ENCODE measurements at places on chromosomes 1 and 21.

DNA sequence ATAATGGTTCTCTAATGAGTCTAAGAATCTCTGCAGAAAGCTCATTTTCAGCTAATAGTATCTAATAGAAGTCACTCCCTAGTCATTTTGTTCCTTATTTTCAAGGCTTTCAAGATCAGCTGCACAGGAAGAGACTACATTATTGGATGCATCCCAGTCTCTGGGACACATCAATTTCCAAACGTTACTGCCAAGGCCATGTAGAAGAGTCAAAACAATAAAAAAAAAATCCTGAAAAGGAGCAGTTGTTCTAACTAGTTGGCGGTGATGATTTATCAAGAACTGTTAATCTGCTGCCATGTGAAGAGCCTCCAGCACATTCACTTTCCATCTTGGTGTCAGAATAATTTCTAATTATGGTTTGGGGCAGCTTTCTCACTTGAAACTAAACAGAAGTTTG, 5.7 kb downstream of the DDAH1 start:
- DNase-seq = no peak

GRCh38 chr1:62384276-62385005, 52.4 kb upstream of the USP1 start:
- no peak for DNase-seq

- DNase-seq = no peak
Measured at GRCh38 chr1:167149793-167150491, 56.1 kb downstream of the STYXL2 start.

GRCh38 chr1:100631015-100631551, 88.5 kb upstream of the VCAM1 start:
- no peak for DNase-seq

GRCh38 chr1:154406572-154406879, 1.4 kb downstream of the IL6R start:
- peak; percentile 26 for DNase-seq

DNA sequence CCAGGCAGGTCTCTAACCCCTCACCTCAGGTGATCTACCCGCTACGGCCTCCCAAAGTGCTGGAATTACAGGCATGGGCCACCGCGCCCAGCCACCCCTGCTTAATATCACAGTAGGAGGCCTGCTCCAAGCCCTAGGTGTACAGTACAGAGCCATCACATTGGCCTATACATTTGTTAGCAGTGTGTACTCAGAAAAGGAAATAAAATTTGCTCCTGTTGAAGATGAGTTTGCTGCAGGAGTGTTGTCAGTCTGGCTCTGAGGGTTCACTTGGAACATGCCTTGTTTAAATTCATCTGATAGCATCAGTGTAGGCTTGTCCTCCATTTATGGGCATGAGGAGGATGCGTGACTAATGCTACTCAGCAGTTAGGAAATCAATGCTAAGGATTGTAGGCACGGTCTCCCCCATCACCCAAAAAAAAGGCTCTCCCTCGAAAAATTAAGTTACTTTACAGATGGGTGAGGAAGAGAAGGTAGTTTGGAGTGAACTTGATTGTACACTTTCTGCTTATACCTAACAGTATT, 4.6 kb upstream of the ENAH start:
- no peak for DNase-seq

DNA sequence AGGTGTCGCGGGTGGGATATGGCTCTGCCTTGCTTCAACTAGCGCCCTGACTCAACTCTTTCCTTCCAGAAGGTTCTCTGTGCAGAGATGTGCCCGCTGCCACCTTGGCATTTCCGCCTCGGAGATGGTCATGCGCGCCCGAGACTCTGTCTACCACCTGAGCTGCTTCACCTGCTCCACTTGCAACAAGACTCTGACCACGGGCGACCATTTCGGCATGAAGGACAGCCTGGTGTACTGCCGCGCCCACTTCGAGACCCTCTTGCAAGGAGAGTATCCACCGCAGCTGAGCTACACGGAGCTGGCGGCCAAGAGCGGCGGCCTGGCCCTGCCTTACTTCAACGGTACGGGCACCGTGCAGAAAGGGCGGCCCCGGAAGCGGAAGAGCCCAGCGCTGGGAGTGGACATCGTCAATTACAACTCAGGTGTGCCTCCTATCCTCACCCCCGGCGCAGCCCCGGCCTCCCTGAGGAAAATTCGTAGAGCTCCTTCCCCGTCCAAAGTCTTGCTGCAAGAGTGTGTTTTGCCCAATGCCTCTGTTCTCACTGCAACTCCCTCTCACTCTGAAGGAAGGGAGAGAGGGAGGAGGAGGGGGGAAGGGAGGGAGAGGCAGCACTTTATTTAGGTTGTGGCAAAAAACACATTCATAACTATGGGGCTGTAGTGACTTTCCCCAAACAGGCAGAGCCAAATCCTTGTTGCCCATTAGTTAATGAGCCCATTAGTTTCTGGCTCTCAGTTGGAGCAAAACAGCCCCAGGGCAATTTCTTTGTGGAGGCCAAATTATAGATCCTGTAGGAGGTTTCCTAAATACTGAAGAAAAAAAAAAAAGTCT, 4.3 kb downstream of the LHX9 start:
- no peak for DNase-seq

DNA sequence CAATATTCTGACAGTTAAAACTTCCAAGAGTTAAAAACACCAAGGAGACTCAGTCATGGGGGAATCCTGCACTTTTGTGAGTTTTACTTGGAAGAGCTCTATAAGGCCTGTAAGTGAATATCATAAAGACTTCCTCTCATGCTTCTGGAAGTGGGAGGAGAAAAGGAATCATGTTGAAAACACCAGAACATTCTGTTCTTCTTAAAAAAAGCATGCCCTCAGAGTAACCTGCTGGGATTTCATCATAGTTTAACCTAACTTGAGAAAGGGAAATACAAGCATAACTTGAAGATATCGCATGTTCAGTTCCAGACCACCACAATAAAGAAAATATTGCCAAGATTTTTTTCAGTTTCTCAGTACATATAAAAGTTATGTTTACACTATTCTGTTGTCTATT, 51.9 kb downstream of the COL11A1 start:
- DNase-seq = no peak

GRCh38 chr1:181423301-181423918, 59.9 kb upstream of the CACNA1E start:
- DNase-seq = peak; percentile 73

GRCh38 chr1:42144711-42145388, 8.4 kb upstream of the GUCA2B start:
- DNase-seq = no peak

DNA sequence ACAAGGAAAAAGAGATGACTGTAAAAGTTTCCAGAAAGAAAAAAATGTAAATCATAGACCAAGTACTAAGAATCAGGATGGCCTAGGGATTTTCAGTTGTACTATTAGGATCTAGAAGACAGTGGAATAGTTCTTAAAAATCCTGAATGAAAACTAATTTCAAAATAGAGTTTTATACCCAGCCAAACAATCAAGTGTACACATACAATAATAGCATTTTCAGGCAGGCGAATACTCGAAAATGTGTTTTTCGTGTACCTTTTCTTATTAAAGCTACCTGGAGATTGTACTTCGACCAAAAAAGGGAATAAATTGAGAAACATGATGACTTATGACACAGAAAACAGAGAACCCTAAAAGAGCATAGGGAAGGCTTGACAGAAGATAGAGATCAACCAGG, 118.6 kb downstream of the SDCCAG8 start:
- DNase-seq = no peak

- no peak for DNase-seq
Measured at GRCh38 chr1:22804969-22805671, 94.5 kb downstream of the EPHB2 start.

DNA sequence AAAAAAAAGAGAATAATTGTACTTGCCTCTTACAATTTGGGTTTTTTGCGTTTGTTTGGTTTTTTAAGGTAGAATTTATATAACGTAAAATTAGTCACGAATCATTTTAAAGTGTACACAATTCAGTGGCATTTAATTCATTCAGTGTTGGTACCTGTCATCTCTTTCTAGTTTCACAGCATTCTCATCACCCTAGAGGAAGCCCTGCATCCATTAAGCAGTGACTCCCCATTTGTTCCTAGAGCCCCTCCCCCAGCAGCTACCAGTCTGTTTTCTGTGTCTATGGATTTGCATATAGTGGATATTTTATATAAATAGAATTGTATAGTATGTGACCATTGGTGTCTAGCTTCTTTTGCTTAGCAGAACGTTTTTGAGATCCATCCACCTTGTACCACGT, 233.2 kb upstream of the FMN2 start:
- no peak for DNase-seq

GRCh38 chr1:14320518-14320917, 278.0 kb upstream of the KAZN start:
- DNase-seq = peak; percentile 8

DNA sequence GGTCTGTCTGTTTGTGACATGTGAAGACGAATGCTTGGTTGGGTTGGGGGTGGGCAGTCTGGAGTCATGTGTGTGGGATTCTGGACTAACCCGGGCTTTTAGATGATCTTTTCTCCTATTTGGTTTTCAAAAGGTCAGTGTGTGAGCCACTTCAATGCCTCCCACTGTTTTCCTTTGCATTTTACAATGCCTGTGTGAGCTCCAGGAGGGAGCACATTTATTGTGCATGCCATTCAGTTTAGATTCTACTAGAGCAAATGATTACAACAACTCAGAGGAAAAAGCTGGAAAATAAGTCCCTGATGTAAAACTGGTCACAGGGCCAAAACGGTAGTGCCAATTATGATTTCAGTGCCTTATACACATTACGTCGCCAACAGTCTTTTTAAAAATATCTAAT, 90.9 kb downstream of the LYPLAL1 start:
- DNase-seq = no peak

- DNase-seq = no peak
Measured at GRCh38 chr1:93608187-93609109, 73.2 kb downstream of the BCAR3 start.

GRCh38 chr1:41695118-41695745, 210.7 kb upstream of the EDN2 start:
- DNase-seq = no peak

DNA sequence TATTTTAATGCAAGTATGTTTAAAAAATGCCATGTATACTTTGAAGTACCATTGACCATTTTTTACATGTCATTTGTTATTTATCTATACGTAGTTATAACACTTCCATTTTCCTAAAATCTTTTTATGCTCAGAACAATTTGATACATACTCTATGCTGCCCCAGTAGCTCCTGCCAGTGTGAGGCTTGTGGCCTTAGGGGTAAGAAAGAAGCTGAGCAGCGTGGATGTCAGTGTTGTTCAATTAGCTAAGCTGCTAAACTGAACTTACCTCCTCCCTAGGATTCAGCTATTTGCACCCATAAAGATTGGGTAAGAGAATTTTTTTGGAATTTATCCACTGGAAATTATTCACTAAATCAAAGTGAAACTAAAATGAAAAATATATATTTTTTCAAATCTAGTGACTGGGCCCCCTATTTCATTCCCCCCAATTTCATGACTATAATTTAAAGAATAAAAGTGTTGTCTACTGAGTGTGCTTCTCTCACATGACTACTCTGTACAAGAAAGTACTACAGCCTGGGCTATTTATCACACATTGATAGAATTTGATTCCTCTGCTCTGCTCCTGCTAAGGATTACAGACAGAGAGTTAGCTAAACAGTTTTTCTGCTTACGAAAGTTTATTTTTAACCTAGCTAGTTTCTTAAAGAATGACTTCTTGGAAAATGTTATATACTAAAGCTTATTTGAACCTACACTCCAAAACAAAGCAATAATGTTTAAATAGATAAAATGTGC, 1030.3 kb upstream of the ADGRL4 start:
- DNase-seq = no peak

- DNase-seq = no peak
Measured at GRCh38 chr1:201594575-201595245, 55.8 kb downstream of the NAV1 start.

DNA sequence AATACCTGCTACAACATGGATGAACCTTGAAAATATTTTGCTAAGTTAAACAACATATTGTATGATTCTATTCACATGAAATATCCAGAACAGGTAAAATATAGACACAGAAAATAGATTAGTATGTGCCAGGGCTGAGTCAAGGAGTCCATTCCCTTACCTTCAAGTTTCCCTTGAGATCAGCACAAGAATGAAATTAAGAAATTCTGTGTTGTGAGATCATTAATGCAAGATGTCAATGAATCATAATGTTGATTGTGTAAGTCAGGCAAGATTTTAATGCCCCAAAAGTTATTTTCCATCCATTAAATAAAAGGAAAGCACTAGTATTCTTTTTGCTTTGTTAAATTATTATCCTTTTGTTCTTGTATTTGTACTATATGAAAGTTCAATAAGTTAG, 139.4 kb downstream of the MRPL39 start:
- DNase-seq = no peak

DNA sequence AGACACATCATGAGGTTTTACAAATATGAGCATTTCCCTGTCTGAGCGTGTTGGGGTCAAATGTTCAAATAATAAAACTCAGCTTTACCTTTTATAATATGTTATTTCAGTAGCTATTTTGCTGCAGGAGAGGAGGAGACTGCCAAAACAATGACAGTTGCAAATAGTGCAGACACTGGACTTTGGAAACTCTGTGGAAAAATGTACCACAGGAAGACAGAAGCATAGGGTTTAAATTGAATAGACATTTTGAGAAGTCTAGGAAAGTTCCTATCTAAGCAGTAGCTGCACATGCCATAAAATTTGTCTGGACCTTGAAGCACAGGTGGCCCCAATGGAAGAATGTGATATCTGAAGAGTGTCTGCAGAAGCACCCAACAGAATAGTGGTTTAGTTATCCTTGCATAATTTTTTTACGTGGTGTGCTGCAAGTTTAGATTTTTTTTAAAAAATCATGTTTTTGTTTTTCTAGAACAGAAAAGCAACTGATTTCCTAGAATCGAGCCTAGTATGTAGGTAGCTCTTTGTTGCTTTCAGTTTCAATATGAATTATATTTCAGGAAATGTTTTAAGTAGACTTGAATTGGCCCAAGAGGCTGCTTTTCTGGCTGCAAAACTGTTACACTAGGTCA, 14.0 kb upstream of the GBP5 start:
- no peak for DNase-seq

- peak; percentile 21 for DNase-seq
Measured at GRCh38 chr1:40769815-40770214, 13.8 kb upstream of the KCNQ4 start.

- no peak for DNase-seq
Measured at GRCh38 chr1:119001181-119002027, 13.3 kb upstream of the TBX15 start.

DNA sequence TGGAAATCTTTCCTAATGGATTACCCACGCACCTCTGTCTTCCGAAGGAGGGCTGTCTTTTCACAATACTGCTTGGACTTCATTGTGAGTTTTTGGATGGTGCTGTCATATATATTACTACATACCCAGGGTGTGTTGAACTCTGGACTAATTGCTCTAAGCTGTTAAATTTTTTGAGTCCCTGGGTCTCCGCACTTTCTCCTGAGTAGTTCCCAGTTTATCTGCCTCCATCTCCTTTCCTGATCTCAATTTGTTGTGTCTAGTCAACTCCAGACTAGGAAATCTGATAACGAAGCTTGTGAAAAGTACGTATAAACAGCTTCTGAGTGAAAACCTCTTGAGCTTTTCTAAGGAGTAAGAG, 211.1 kb downstream of the ROR1 start:
- DNase-seq = no peak
